ENCODE measurements at places on chromosomes 16 and 17.

DNA sequence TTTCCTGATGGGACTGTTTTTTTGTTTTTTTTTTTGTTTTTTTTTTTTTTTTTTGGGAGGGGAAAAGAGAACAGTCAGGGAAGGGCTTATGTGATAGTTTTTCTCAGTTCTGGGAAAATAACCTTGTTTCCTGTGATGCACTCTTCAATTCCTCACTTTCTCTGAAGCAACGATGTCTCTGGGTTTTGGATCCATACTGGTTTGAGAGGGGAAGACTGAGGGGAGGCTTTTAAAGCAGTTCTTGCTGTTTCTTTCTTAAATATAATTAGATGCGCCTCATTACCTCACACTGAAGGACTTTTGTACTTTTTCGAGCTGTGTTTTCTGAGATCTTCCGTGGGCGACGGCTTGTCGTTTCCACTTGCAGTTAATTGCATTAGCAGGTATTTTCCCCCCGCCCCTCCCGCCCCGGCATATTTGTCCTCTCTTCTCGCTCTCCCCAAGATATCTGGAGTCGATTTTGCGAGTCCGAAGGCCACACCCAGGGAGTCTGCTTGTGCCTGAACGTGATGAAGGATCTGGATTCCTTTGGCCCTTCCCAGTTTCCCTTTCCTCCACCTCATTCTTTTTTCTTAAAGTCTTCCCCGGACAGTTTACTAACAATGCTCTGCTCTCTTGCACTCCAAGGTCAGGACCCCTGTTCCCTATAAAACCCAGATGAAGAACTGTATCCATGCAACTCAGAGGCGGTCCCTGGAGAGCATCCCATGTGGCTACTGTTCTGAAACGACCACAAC is 125.2 kb upstream of the ZFHX3 start:
- no peak for DNase-seq

DNA sequence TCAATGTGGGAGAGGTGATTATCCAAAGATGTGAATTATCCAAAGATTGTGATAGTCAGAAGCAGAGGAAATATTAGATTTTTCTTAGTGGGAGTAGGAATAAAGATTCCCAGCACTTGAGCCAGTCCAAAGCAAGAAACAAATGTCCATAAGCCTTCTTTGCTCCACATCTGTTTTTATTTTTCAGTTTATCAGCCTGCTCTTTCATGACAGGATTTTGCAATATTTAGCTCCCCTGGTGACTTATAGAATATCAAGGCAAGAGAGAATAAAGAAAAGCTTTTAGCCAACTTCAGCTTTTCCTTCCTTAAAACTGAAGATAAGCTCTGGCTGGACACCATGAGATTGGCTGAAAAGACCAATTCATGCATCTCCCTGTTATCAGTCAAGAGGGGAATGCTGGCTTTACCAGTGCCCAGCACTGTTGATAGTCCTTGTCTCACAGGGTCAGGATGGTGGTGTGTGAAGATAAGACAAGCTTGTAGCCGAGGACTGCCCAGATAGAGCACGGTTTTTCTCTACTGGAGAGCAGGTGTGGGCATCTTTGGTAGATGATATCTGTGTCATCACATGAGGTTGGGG is 706.5 kb downstream of the KCNJ2 start:
- no peak for DNase-seq

GRCh38 chr17:69363488-69364210 is 36.7 kb upstream of the ABCA5 start:
- DNase-seq, result no peak

GRCh38 chr17:67124450-67125148 is 80.2 kb downstream of the CACNG1 start:
- DNase-seq, result no peak

- no peak for DNase-seq
Observed at GRCh38 chr16:68251832-68252231, 6.7 kb downstream of the PLA2G15 start.

- no peak for DNase-seq
Observed at GRCh38 chr17:11795906-11796305, 197.6 kb downstream of the DNAH9 start.

DNA sequence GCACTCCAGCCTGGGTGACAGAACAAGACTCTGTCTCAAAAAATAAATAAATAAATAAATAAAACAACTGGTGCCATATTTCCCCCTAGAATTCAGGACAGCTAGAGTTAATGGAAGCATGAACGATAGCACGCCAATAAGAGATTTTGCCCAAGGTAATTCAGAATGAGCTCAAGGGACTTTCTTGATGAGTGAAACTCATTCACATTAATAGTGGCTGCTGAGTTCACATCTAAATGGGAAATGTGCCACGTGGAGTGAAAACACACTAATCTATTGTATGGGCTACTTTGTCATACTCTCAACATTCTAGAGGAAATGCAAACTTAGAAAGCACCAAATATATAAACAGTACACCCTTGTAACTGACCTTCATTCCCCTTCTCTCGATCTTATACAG is 47.4 kb upstream of the PSMD7 start:
- no peak for DNase-seq

GRCh38 chr17:75774991-75775668 is 9.5 kb upstream of the UNK start:
- DNase-seq, result no peak

DNA sequence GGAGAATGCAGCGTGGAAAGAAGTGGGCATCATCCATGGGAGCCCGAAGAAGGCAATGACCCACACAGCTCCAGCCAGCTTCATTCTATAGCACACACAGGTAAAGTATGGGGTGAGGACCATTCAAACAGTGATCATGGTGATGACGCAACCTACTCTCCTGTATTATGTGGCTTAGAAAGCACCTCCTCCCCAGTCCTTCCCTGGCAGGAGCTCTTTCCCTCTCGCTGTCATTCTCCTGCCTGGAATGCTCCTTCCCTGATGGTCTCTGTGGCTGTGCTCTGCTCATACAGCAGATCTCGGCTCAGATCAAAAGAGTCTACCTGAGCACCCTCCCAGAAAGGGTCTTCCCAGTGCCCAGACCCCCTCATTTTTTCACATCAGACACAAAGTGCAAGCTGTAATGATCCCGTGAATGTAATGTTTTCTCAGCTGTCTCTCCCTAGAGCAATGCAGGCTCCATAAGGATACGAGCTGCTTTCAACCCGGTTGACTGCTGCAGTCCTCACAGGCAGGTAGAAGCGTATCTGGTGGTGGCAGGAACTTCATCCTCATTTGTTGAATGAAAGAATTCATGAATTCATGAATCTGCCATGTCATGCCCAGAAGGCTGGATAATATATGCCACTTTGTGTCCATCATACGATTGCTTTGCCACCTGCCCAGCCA is 248.8 kb downstream of the HS3ST3A1 start:
- DNase-seq, result no peak

GRCh38 chr17:3982113-3982512 is 17.9 kb upstream of the ATP2A3 start:
- no peak for DNase-seq

- DNase-seq, result no peak
Observed at GRCh38 chr16:48382131-48382530, 3.1 kb downstream of the SIAH1 start.

GRCh38 chr17:36921095-36921851 is 16.0 kb upstream of the LHX1 start:
- DNase-seq, result peak; percentile 68

GRCh38 chr16:88368036-88368435 is 14.7 kb upstream of the ZNF469 start:
- DNase-seq, result no peak

- no peak for DNase-seq
Observed at GRCh38 chr16:82609140-82609539, 17.6 kb upstream of the CDH13 start.

DNA sequence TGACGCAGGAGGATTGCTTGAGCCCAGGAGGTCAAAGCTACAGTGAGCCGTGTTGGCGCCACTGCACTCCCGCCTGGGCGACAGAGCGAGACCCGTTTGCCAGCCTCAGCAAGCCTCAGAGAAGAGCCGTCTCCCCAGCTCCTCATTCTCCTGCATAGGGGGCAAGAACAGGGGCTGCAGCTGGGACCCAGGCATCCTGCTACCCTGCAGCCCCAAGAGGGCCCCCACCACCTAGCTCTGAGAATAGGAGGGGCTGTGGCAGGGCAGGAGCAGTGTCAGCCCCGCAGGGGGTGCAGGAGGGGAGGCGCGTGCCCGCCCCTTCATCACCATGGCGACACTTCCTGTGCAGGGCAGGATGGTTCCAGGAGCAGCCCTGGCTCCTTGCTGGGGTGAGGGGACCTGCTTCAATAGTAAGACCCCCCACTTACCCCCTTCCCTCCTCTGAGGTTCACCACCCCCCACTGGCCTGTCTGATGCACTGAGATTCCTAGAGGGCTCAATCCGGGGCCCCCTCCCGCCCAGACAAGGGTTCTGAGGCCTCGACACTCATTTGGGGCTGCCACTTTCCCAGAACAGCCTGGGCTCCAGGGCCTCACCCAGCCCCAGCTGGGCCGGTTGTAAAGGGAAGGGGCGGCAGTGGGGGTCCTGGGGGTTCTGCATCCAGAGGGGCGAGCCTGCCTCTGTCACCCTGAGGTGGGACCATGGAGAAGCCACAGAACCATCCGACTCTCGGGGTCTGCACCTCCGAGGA is 20.2 kb downstream of the VASN start:
- DNase-seq, result no peak

DNA sequence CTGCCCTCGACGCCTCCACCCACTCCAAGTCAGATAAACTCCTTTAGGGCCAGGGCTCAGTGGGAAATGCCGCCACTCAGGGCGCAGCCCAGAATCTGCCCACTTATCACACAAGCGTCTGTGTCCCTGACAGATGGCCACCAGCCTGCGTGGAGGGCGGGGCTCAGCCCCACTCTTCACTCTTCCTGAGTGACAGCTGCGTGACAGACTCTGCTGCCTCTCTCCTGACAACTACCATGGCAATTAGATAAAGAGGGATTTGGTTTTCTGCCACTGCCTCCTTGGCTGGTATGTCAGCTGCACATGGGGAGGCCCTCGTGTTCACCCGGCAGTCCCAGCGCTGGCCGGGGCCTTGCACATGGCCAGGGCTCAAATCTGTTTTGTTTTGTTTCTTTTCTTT is 96.2 kb downstream of the RTN4RL1 start:
- DNase-seq, result no peak

DNA sequence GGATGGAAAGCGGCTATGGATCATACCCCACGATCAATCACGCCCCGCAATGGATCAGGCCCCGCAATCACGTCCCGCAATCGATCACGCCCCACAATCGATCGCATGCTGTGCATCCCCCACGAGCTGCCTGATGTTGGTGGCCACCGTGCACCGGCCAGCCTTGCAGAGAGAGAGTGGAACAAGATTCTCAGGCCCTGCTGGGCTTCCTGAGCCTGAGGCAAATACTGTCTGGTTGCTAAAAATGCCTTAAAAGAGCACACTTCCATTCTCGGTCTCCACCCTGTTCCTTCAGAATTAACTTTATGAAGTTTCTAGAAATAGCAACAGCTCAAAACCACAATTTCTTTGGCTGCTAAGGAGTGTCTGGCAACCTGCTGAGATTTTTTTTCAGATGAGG is 81.5 kb downstream of the VPS53 start:
- DNase-seq, result no peak

DNA sequence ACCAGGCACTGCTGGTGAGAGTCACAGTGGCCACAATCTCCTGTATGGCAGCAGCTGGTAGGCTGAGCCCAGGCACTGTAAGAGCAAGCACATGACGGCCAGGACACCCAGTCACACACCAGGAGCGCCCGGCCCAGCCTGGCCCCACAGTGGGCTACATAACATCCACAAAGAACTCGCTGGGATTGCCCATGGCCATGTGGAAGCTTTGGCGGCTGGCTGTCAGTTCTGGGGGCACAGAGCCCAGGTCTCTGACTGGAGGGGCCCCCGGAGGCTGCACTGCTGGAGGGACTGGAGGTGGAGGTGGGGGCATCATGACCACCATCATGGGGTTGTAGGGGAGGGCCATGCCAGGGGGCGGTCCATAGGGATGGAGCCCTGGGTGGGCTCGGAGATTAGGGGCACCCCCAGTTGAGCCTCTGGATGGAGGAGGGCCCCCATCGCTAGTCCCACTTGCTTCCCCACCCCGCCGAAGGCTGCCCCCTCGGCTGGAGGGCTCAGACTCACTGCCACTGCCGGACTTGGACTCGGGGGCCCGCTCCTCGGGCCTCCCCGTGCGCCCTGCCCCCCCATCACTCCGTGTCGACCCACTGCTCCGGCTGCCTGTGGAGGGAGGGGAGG is 6.1 kb downstream of the ACADVL start:
- DNase-seq, result no peak

- no peak for DNase-seq
Observed at GRCh38 chr16:53654946-53655345, 48.7 kb downstream of the RPGRIP1L start.

GRCh38 chr16:86492267-86492960 is 17.9 kb upstream of the FOXF1 start:
- DNase-seq, result no peak

DNA sequence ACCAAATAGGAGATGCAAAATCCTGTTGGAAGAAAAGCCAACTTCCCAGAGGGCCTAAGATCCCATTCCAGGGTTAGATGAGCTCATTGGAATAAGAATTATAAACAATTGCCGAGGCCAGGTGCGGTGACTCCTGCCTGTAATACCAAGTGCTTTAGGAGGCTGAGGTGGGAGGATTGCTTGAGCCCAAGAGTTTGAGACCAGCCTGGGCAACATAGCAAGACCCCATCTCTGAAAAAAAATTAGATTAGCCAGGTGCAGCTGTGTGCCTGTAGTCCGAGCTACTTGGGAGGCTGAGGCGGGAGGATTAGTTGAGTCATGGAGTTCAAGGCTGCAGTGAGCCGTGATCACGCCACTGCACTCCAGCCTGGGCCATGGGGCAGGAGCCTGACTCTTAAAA is 17.8 kb upstream of the SDR42E2 start:
- DNase-seq, result no peak

DNA sequence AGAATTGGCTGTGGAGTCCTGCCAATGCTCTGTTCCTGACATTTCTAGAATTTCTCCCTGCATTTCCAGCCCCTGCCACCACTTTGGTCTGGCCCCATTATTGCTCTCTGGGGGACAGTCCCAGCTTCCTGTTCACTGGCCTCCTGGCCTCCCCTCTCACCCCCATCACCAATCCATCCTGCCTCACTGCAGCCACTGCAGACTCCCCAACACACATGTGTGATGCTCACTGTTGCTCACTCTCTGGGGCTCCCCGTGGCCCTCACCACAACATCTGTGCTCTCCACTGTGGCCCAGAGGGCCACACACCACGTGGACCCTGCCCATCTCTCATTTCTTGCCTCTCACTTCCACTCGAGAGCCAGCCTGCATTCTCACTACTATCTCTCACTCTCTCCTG is 64.6 kb downstream of the SREBF1 start:
- no peak for DNase-seq

DNA sequence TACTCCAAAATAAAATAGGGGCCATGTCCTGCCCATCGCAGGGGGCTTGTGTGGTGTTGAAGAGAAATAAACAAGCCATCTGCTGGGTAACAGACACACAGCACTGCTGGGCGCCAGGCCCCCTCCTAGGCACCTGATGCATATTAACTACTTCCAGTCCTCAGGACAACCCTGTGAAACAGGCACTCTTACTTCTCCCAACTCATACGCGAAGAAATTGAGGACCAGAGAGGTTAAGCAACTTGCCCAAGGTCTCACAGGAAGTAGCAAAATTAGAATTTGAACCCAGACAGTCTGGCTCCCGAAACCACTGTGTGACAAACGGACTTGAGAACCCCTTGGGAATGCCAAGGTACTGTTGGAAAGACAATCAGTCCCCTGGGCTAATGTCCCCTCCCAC is 2.8 kb downstream of the STX1B start:
- no peak for DNase-seq

All from stimulated activated naive CD4-positive, alpha-beta T cell treated with Interleukin-2 at 50 U/mL for 16 hours (primary cell).